HCT116 (cell line): ENCODE measurements at places on chromosomes 1 and 21. TPM values are rescaled to one million over a fixed set of nuclear protein-coding genes. Genes with fewer than 3 reads are reported as not detected.

GRCh38 chr21:19899645-19900044 is 1098.6 kb upstream of the NCAM2 start:
- no peaks in the 10 kb centered on the region for H3K27me3 ChIP-seq
- no peak overlapping the region for H3K27ac ChIP-seq
- DNase-seq, result no peak
- no peaks in the 10 kb centered on the region for H3K4me1 ChIP-seq
- no peaks in the 10 kb centered on the region for H3K36me3 ChIP-seq
- H3K4me3 ChIP-seq, result no peak overlapping the region

- no peaks in the 10 kb centered on the region for H3K36me3 ChIP-seq
- peaks cover 10% of the 10 kb centered on the region for H3K4me1 ChIP-seq
- H3K27ac ChIP-seq, result no peak overlapping the region
- DNase-seq, result no peak
- no peaks in the 10 kb centered on the region for H3K27me3 ChIP-seq
These were observed 10.9 kb upstream of the AGPAT3 start for GRCh38 chr21:43853851-43854772.

- H3K4me1 ChIP-seq, result no peaks in the 10 kb centered on the region
- no peak for DNase-seq
- no peak overlapping the region for H3K27ac ChIP-seq
- H3K36me3 ChIP-seq, result no peaks in the 10 kb centered on the region
- no peaks in the 10 kb centered on the region for H3K27me3 ChIP-seq
These were observed 1204.6 kb upstream of the TMPRSS15 start for GRCh38 chr21:19608101-19608621.

- H3K36me3 ChIP-seq, result peaks cover 7% of the 10 kb centered on the region; the same call in 1 of the 2 replicates
- no peak overlapping the region for H3K4me3 ChIP-seq
- no peak for DNase-seq
- no peak overlapping the region for H3K27ac ChIP-seq
These were observed 30.7 kb downstream of the CD58 start for GRCh38 chr1:116540088-116540487.

DNA sequence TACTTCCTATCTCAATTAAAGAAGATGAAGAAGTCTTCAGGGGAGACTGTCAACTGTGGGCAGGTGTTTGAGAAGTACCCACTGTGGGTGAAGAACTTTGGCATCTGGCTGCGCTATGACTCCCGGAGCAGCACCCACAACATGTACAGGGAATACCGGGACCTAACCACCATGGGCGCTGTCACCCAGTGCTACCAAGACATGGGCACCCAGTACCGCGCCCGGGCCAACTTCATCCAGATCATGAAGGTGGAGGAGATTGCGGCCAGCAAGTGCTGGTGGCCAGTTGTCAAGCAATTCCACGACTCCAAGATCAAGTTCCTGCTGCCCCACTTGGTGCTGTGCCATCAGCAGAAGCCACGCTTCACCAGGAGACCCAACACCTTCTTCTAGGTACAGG is 15.5 kb upstream of the RNF19B start:
- H3K4me1 ChIP-seq, result no peaks in the 10 kb centered on the region
- no peak overlapping the region for H3K4me3 ChIP-seq
- DNase-seq, result no peak
- no peaks in the 10 kb centered on the region for H3K36me3 ChIP-seq
- H3K27me3 ChIP-seq, result no peaks in the 10 kb centered on the region

- H3K36me3 ChIP-seq, result no peaks in the 10 kb centered on the region
- peaks cover 40% of the 10 kb centered on the region for H3K4me1 ChIP-seq
- H3K27me3 ChIP-seq, result no peaks in the 10 kb centered on the region
- DNase-seq, result no peak
- H3K4me3 ChIP-seq, result no peak overlapping the region
- H3K27ac ChIP-seq, result no peak overlapping the region
These were observed 102.4 kb upstream of the TSPAN2 start for GRCh38 chr1:115191691-115192090.

DNA sequence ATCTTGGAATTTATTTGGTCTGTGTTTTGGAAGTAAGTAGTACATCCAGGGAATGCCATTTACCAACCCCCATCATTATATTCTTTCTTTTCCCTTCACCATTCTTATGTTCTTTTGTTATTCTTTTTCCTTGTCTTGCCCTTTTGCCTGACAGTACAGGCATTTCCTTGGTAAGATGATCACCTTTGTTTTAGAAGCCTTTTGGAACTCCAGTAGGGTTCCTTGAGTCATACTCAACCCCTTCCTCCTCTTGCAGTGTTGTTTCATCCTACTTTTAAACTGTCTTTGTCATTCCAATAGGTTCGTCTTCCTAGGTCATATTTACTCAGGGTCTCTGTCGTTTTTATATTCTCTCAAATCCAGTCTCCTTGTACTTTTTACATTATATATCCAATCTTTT is 9.2 kb downstream of the MRPS21 start:
- no peak overlapping the region for H3K27ac ChIP-seq
- no peaks in the 10 kb centered on the region for H3K27me3 ChIP-seq
- DNase-seq, result no peak
- no peaks in the 10 kb centered on the region for H3K4me1 ChIP-seq
- H3K36me3 ChIP-seq, result peaks cover 41% of the 10 kb centered on the region

DNA sequence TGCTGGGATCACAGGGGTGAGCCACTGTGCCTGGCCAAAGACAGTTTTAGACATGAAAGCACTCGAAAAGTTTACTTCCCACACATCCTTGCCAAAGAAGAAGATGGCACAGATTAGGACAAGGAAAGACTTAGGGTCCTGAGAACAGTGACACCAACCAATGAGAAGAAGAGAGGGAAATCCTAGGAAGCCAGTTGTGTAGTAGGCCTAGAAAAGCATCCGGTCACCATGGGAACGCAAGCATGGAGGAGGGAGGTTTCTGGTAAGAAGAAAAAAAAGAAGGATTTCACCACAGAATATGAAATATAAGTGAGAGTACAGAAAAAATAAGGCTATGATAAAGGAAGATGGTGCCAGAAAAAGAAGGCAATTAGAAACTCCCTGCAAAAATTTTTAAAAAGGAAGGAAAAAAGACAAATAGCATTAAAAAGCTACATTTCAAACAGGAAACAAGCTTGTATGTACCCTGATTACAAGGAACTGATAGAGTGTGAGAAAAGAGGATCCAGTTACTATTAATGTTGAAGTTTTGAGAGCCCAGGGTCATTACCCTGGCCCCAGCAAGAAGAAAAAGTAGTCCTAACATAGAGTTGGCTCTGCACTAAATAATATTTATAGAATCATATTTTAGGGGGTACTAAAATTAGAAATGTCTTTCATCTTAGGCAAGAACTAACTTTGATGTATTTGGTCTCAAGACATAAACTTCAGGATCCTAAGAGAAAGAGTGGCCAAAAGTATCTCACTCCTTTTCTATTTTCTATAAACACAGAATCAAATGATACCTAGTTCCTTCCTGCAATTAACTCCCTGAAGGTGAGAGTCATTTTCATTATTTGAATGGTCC is 16.1 kb downstream of the DIPK1A start:
- no peaks in the 10 kb centered on the region for H3K27me3 ChIP-seq
- no peak for DNase-seq
- no peak overlapping the region for H3K27ac ChIP-seq

- peak; percentile 95 for DNase-seq
- H3K4me1 ChIP-seq, result peaks cover 27% of the 10 kb centered on the region
- no peaks in the 10 kb centered on the region for H3K27me3 ChIP-seq
These were observed 154.2 kb downstream of the EIF4G3 start for GRCh38 chr1:21022279-21023040.

GRCh38 chr1:230109895-230110667 is 43.0 kb downstream of the GALNT2 start:
- no peak overlapping the region for H3K27ac ChIP-seq
- no peaks in the 10 kb centered on the region for H3K36me3 ChIP-seq

GRCh38 chr1:147757015-147757990 is 3.1 kb downstream of the GJA5 start:
- H3K4me3 ChIP-seq, result no peak overlapping the region
- H3K36me3 ChIP-seq, result no peaks in the 10 kb centered on the region
- peaks cover 2% of the 10 kb centered on the region; the same call in 1 of the 2 replicates for H3K4me1 ChIP-seq

GRCh38 chr21:33110340-33110715 is 40.4 kb downstream of the OLIG1 start:
- DNase-seq, result no peak
- H3K27me3 ChIP-seq, result peaks cover 34% of the 10 kb centered on the region
- no peak overlapping the region for H3K4me3 ChIP-seq
- no peak overlapping the region for H3K27ac ChIP-seq
- H3K36me3 ChIP-seq, result no peaks in the 10 kb centered on the region
- H3K4me1 ChIP-seq, result no peaks in the 10 kb centered on the region

- no peaks in the 10 kb centered on the region for H3K4me1 ChIP-seq
- H3K27me3 ChIP-seq, result no peaks in the 10 kb centered on the region
- no peaks in the 10 kb centered on the region for H3K36me3 ChIP-seq
- H3K27ac ChIP-seq, result no peak overlapping the region
- H3K4me3 ChIP-seq, result no peak overlapping the region
These were observed 180.0 kb upstream of the NEGR1 start for GRCh38 chr1:72462186-72462905.

DNA sequence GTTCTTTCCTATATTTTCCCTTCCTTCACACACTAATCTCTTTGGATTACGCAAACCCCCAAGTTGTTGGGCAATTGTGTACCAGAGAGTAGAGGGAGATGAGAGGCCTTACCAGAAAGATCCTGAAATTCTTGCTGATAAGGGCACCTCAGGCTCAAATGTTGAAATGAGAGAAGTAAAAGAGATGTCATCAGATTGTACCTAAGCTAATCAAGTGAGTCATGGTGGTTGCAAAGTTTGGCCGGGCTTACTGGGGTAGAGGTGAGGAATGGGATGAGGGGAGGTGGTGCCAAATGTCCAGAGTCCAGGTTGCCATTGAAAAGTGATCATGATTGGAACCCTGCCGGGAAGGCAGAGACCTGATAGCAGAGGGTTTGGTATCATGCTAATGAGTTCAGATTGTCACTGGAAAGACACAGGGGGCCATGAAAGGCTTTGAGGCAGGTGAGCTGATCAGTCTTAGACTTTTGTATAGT is 43.1 kb downstream of the OPTC start:
- no peaks in the 10 kb centered on the region for H3K36me3 ChIP-seq
- no peaks in the 10 kb centered on the region for H3K4me1 ChIP-seq
- H3K4me3 ChIP-seq, result no peak overlapping the region
- H3K27ac ChIP-seq, result no peak overlapping the region
- no peak for DNase-seq

The OR2M3 gene
- not detected for total RNA-seq

The ATAD3C gene
- total RNA-seq, result 0.61 TPM

The AMY2A gene
- total RNA-seq, result 0.42 TPM

The FABP3 gene
- total RNA-seq, result not detected

The PADI4 gene
- total RNA-seq, result 0.44 TPM

The MIXL1 gene
- not detected for total RNA-seq

The TSPAN1 gene
- 9.9 TPM for total RNA-seq

The TMEM59 gene
- 121 TPM for total RNA-seq

The TMEM63A gene
- 24.4 TPM for total RNA-seq
